ENCODE measurements at places on chromosomes 3 and 15.

DNA sequence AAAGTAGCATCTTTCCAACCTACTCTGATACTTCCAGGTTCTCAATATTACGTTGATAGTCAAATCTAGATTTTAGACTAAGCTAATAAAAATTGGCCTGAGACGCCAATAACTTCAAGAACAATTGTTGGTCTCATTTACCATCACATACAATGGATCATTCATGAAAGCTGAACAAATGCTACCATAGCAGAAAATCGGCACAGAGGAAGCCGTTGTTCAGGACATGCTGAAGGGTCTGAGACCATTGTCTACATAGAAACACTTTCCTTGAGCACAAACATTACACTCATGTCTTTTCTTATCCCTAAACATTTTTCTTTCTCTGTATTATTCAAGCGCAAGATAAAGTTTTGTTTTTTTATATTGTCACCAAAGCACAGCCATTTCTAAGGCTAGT is 37.2 kb upstream of the FHIT start:
- no peak for DNase-seq

DNA sequence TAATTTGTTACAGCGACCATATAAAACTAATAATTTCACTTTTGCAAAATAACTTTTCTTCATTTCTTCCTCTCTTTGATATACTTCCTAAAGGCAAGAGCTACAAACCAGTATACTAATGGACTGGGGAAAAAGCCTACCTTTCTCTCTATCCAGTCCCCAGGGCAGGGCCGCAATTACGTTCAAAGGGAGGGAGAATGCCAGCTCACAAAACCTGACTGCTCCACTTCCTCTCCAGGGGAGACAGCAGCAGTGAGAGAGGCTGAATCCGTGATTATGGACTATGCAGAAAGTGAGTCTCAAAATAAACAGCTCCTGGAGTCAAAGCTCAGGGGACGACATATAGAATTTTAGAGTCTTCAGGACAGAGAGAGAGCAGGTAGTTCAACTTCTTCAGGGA is 126.9 kb upstream of the HES1 start:
- no peak for DNase-seq

DNA sequence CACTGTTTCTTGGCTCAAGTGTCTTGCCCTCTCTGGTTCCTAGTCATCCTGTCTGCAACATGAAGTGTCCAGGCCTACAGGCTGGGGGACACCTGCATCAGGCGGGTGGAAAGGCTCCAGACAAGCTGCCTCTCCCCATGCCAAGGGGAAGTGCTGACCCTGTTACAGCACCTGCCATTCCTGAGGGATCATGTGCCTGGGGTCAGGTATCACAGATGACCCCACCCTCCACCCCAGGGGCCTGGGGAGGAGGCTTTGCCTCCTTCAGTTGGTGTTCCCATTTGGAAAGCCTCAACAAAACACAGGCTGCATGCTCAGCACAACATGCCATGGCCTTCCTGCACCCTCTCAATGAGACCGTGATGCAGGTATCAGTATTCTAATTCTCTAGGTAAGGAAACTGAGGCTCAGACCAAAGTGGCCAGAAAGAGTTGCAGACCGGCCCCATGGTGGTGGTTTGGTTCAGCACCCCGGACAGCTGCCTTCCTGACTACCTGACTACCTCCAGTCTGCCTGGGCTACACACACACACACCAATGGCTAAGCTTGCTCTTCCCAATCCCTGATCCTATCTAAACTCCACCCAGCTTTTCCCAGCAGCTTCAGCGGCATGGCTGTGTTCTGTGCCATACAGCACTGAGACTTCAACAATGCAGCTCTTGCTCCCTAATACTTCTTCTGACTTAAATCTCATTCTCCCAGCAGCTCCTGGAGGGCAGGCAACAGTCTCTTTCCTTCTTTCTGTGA is 69.7 kb upstream of the LINGO1 start:
- no peak for DNase-seq

DNA sequence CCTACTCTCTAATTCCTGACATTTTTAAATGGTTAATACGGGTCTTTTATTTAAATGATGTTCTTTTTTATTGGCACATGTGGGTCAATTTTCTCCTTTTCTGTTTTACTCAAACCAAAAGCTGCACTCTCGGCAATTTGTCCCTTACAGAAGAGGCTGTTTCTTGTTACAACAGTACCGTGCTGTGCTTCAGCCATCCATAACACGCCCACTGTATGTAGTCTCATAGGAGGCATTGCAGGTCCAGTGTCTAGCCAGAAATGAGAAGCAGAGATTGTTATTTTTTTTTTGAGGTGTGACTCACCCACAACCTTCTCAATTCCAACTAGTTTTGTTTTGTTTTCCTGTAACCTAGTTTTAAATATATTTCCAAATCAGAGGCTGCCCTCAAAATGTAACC is 164.6 kb downstream of the GMNC start:
- no peak for DNase-seq

DNA sequence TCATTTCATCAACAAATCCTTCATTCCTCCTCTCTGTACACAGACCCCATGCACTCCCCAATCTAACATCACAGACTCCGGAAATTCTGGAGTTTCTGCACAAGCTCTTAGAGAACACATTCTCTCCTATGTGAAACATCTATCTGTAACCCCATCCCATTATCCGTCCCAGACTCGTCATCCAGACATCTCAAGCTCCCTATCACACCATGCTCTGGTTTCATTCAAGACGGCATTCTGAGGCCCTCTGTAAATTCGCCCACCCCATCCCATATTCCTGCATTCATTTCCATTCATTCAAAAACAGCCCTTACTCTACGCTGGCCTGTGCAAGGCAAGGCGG is 575 bp downstream of the LEO1 start:
- DNase-seq, result no peak

- DNase-seq, result no peak
Observed at GRCh38 chr15:89349206-89349558, 14.6 kb upstream of the POLG start.

DNA sequence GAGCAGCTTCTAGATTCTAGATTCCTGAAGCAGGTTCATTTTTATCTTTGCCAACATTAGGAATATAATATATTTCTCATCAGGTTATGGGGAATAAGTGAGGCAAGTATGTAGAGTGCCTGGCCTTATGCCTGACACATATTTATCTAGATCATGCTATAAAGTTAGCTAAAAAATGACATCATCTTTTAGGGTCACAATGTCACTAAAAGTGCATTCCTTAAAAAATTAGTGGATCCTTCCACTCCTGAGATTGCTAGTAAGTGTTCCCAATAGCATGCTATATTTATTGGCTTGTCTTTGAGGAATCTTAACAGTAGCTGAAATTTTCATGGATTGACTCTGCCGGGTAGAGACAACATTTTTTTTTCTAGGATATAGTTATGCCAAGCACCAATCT is 305.9 kb upstream of the TMCO5A start:
- no peak for DNase-seq

- no peak for DNase-seq
Observed at GRCh38 chr3:25856902-25857518, 67.1 kb downstream of the OXSM start.

DNA sequence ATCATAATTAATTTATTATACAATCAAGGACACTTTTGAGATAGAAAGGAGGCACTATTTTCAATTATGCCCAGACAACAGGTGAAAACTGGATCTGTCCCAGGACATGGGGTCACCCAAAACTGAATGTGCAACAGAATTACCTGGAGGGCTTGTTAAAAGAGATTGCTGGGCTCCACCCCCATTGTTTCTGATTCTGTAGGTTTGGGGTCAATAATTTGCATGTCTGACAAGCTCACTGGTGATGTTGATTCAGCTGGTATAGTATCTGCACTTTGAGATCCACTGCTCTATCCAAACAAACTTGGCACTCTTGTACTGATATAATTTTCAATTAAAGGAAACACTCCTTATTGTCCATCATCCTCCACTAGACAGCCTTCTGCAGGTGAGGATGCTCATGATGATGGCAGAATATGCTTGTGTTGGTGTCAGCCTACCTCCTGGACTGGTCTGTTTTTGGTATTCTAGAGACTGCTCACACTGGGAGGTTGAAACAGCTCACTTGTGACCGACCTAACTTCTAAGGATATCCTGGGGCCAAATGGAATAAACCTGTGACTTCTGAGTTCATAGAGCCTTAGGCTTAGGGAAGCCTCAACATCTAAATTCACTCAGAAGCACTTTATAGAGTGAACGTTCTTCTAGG is 2.2 kb downstream of the P2RY14 start:
- DNase-seq, result no peak

DNA sequence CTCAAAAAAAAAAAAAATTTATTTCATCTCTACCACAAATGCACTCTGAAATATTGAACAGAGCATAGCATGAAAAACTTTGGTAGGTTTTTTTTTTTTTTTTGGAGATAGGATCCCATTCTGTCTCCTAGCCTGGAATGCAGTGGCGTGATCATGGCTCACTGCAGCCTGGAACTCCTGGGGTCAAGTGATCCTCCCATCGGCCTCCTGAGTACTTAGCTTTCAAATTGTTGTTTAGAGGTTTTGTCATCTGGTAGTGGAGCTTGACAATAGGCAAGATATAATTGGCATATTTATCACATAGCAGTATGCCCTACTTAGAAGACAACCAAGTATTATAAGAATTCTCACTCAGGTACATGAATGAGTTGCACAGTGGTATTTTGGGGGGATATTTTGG is 234.2 kb upstream of the ST8SIA2 start:
- DNase-seq, result no peak

DNA sequence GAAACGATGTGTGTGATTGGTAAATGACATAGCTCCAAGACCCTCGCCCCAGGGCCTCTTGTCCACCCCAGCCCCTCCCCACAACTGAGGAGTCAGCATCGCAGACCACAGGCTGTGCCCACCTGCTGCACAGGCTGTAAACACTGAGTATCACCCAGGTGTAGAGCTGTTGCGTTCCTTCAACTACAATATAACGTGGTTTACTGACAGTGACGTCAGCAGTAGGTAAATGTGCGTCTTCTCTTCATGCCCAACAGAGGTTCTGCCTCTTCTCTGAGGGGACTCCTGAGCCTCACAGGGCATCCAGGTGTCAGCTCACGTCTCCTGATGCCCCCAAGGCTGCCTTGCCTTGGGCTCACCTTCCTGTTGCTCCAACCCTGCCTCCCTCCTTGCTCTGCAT is 395.1 kb downstream of the CACNA2D3 start:
- DNase-seq, result no peak

- no peak for DNase-seq
Observed at GRCh38 chr3:111976254-111976653, 2.6 kb upstream of the ABHD10 start.

DNA sequence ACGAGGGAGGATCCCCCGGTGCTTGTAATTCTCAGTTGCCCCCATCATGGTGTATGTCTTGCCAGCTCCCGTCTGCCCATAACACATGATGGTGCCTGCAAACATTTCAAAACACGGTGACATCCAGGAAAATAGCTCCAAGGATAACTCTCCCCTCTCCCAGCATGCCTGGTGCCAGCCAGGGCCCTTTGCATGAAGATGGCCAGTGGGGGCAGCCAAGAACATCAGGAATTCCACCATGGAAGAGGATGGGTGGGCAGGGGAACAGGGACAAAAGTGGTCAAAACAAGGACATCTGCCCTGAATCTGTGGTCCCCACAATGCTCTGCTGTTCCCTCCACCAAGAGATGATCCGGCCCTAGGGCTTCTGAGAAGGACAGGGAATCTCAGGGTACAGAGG is 9.0 kb downstream of the KIF9 start:
- no peak for DNase-seq

- DNase-seq, result no peak
Observed at GRCh38 chr15:29270169-29270955, 740 bp upstream of the NSMCE3 start.

- DNase-seq, result no peak
Observed at GRCh38 chr15:65580287-65580686, 30.6 kb downstream of the INTS14 start.

GRCh38 chr3:47849699-47850563 is 47.0 kb downstream of the DHX30 start:
- DNase-seq, result no peak

DNA sequence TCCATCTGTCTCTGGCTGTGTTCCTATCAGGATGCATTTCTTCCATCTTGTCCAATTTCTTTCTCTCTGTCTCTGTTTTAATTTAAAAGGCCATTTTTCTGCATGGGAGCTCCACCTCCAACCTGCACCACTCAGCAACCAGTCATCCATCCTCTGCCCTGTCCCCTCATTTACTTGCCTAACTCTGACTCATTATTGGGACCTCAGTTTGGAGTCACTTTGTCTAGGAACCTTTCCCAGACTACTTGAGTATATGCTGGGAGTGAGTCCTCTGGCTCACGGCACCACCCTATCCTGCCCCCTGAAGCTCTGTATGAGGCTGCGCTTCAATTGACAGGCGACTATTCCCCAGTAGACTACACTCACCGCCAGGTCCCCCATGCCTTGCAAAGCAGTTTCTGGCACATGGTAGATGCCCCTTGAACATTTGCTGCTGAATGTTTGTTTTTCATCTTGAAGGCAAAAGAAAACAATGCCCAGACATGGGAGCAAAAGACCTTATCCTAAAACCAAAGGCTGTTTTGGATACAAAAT is 513.3 kb upstream of the CFAP20DC start:
- DNase-seq, result no peak

DNA sequence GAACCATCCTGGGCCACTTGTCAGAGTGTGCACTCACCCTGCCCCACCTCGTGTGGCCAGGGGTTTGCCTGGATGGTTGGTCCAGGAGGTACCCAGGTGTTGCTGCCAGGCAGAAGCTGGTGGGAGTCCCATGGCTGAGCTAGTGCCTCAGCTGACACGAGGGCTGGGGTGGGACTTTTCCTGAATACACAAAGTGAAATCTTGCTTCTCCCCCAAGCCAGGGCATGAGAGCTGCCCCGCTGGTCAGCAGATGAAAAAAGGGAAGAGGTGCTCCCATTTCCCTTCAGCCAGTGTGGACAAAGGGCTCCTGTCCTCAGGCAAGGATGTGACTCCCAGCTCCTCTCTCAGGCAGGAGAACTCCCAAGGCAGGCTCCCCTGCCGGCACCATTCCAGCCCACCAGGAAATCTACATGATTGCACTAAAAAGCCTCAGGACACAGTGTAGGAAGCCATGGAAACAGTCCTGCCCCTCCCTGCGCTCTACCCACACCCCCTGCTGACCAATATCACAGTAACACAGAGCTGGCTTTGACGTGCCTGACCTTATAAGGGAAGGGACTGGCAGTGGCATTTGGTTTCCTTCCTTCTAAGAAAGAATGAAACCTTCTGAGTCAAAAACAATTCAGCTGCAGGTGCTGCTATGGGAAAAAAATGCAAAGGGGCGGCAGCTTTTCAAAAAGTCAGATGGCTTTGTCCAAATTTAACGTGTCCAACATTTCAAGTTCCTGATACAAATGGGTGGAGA is 33.9 kb downstream of the MYO5C start:
- no peak for DNase-seq

- DNase-seq, result no peak
Observed at GRCh38 chr3:14909250-14909649, 38.1 kb upstream of the NR2C2 start.

DNA sequence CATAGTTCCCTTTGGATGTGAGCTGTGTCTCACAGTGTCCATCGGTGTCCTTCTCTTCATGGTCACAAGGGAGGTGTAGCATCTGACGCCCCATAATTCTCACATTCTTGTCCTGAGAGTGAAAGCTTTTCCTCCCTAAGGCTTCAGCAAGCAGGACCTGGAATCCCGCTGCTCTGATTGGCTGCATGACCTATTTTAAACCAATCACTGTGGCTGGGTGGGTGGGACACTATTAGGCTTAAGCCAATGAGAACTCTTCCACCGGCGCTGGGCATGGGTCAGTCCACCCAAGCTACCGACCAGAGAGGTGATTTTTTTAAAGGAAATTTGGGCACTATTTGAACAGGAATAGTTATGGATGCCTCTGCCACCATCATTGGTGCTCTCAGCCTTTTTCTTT is 385.9 kb downstream of the MFSD1 start:
- no peak for DNase-seq
